Activated CD4-positive, alpha-beta T cell treated with anti-CD3 and anti-CD28 coated beads, Interleukin-2, amount 10 ng/mL, durations not matched to agents 7 days and 5 days (primary cell): ENCODE measurements at places on chromosomes 1 and 21.

GRCh38 chr1:89974696-89975470 lies 20.0 kb upstream of the ZNF326 start:
- no peak for DNase-seq

- DNase-seq: no peak
Observed at GRCh38 chr1:226934483-226935237, 5.4 kb upstream of the COQ8A start.

GRCh38 chr1:12769976-12770505 lies 3.5 kb upstream of the PRAMEF12 start:
- DNase-seq: no peak

DNA sequence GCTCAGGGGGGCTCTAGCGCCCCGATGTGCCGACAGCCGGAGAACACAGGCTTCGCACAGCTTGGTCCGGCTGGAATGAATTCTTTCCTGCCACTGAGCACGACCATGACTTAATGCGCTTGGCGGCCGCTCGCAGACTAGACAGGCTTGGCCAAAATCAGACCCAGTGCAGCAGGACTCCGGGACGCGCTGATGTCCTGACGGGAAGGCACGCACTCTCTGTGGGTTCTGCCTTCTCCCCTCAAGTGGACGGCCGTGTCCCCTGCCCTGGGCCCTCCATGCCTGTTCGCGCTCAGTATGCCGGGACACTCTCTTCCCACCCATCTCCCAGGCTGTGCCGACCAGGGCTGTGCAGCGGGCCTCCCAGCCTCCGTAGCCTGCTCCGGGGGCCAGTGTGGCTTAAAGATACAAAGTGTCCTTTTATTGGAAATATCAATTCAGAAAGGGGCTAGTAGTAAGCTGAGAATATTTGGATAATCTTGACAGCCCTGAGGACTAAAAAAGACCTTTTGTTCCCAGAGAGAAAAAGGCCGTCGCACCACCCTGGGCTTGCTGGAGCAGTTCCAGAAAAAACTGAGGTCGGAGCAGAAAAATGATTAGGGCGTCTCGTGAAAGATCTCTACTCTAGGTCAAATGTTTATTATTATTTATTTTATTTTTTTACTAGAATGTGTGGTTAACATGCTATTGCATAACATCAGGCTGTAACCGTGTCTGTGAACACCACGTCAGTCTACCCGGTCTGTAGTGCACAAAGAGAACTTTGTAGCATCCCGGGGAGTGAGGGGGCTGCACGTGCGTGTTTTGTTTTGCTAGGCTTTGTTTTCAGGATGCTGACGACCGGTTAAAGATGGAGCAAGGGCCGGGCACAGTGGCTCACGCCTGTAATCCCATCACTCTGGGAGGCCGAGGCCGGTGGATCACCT lies 88.1 kb upstream of the ARHGEF16 start:
- DNase-seq: no peak

GRCh38 chr1:93566227-93566626 lies 115.4 kb downstream of the BCAR3 start:
- no peak for DNase-seq

GRCh38 chr1:36149973-36150295 lies 648 bp upstream of the TRAPPC3 start:
- DNase-seq: peak; percentile 13

- no peak for DNase-seq
Observed at GRCh38 chr21:40717028-40717427, 129.9 kb downstream of the DSCAM start.

DNA sequence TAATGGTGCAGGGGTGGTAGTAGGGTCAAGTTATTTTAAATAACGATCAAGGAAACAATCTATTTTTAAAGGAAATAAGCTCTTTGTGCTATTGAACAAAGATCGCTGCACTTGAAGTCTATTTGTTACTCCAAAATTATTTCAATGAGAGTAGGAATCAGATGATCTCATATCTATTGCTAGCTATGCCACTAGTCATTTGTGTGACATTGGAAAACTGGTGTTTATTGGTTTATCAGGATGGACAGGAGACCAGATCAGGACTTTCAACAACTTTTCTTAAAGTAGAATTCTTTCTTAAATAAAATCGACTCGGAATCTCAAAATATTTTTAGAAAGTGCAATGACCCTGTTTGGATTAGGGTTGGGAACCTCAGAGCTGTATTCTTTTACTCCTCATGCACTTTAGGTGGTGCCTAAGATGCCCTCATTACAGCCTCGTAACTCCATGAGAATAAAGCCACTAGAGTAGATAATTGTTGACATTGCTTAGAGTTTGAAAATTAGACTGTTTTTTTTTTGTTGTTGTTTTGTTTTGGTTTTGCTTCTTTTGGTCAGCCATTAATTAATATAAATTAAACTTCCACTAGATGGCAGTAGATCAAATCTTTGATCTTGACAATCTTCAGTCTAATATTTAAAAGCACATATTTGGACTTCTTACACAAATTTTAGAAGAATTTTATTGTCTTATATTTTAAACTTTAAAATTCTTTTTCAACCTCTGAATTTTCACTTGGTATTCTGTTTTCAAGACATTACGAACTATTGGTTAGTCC lies 352.4 kb downstream of the USP25 start:
- DNase-seq: no peak

- DNase-seq: no peak
Observed at GRCh38 chr1:3417082-3417739, 37.3 kb upstream of the ARHGEF16 start.

GRCh38 chr1:219422811-219423598 lies 189.9 kb downstream of the ZC3H11B start:
- DNase-seq: no peak

DNA sequence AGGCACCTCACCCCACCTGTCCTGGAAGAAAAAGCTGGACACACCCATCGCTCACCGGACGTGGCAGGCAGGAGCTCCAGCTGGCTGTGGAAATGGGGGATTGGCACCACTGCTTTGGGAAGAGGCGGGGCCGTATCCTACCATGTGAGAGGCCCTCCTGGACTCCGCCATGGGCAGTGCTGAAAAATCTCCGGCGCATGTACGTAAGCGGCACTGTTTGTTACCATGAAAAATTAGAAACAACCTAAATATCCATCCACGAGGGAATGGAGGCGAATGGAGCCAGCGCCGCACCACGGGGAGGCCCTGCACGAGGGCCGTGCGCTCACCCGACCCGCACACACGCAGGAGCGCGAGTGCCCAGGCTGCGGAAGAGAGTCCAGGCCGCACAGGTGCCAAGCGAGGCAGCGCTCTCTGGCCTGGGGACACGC lies 3.1 kb downstream of the KRTAP10-8 start:
- no peak for DNase-seq

DNA sequence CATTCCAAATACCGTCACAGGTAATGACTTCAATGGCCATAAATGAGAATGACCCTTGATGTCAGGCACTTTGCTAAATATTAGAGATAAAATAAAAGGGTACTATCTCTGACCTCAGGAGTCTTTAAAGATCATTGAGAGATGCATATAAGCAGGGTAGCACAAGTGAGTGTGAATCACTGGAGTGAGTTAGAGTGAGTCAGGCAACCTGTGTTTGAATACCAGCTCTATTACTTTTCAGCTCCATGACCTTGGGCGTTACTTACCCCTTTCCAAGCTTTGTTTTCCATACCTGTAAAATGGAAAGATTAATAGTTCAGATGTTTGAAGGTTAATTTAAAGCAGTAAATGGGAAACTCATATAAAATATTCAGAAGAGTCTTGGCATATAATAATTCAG lies 1058.0 kb upstream of the ADGRL4 start:
- DNase-seq: no peak

- DNase-seq: no peak
Observed at GRCh38 chr21:38596264-38597042, 98.2 kb upstream of the ERG start.

GRCh38 chr1:38497921-38498656 lies 361.5 kb downstream of the RRAGC start:
- no peak for DNase-seq

- no peak for DNase-seq
Observed at GRCh38 chr1:171683870-171684269, 31.4 kb upstream of the MYOC start.

DNA sequence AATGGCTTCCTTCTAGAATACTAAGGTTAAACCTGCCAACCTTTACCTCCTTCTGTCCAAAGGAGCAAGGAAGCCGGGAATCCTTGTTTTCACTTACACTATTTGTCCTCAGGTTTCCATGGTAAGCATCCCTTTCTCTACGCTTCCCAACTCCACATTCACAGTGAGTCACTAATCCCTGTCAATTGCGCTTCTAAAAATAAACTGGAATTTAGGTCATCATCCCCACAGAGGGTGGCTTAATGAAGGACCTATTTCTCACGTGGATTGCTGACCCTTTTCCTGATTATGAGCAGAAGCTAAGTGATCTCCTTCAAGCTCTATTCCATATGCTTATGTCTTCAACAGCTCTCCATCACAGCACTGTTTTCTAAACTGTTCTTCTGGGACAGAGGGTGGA lies 39.9 kb upstream of the ABCA4 start:
- no peak for DNase-seq

- no peak for DNase-seq
Observed at GRCh38 chr1:57204942-57205787, 218.7 kb downstream of the DAB1 start.

DNA sequence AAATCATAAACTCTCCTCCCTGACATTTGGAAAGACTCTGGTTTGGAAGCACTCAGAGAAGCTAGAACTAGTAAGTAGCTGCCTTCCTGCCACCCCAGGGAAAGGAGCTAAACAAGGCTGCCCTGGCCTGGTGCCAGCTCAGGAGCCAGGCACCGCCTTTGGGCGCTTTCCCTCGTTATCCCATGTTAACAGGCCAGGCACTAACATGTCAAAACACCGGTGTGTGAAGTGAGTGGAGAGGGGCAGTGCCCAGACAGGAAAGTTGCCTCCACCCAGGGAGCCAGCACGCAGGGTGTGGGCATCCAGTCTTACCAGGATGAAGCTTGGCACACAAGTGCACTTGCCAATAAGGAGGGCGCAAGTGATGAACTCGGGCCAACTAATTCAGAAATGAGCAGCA lies 346.8 kb downstream of the RRAGC start:
- DNase-seq: no peak

DNA sequence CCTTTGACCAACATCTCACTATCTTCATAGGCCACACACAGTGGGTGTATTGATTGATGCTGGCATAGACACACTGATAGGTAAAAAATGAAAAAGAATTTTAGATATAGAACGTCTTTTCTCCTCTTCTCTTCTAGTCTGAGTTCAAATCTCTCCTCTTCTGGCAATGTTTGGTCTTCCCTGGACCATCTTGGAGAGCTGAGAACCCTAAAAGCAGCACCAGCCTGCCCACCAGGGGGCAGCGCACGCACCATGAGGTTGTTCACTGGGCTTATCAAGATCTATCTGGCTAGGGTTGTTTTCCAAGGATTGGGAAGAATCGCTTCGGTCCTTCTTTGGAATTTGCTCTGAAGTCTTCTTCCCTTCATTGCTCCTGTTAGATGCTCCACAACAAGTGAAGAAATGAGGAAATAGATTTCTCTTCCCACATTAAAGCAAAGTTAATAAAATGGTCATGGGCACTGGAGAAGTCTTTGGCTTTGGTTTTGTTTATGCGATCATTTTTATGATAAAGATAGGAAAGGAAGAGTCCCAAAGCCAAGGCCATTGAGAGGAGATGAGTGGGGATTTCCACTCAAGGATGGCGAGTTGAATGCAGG lies 104.0 kb upstream of the OLIG2 start:
- peak; percentile 28 for DNase-seq

- no peak for DNase-seq
Observed at GRCh38 chr1:153403421-153404085, 12.7 kb upstream of the S100A8 start.

- no peak for DNase-seq
Observed at GRCh38 chr1:200909071-200909470, 14.4 kb downstream of the INAVA start.

- no peak for DNase-seq
Observed at GRCh38 chr1:3270403-3271245, 183.8 kb upstream of the ARHGEF16 start.

DNA sequence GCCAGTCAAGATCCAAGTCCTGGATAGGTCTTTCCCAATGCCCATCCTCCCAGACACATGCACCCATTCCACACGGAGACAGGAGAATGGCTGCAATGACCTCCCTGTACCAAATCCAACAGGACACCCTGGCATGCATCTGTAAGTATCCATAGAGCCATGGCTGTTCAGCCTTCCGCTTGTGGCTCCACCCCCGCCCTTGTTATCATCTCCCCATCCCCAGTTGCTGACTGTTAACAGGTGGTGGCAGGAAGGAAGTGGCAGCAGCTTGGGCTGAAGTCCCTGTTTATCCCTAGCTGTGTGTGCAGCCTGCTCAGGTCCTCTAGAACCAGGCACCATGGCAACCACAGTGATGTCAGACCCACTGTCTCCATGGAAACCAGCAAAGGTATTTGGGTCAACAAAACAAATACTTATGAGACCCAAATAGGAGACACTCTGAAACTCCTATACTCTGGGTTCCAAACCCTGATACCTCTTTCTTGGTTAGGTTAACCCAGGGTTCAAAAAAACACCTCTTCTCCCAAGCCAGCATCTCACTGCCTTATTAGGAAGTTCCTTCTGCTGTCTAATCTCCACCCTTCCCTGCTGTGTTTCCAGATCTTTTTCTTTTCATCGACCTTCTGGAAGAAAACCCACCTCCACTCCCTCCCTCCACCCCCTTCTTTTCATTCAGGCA lies 721 bp downstream of the PBXIP1 start:
- peak; percentile 97 for DNase-seq

DNA sequence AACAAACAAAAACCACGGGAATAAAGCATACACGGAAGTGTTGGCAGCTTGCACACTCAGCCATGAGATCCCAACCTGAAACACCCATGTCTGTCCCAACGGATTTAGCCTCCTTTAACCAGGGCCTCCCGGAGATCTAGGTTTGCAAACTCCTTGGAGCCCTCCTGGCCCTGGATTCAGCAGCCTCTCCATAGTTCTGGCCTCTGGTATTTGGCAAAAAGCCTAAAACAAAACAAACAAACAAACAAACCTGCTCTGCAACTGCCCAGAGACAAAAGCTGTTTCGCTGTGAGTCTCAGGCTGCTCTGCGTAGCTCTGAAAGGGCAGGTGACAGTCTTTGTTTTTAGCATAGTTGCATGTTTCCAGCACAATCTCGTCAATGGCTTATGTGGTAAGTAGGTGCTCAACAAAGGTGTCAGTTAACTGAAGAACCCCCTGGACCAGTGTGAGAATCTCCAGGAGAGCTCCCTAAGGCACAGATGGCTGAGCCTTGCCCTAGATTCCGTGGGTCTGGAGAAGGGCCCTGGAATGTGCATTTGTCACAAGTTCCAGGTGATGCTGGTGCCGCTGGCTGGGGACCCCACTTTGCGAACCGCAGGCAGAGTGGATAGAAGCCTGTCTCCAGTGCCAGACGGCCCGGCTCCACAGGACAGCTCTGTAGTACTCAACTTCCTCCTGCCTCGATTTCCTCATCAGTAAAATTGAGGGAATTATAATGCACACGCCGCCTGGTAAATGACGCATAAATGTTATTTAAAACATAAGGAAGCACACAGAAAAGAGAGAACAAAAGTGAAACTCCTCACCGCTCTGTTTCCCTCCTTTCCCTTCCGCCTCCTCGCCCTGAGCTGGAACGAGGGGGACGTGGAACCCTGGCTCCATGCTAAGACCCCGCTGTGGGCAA lies 86.2 kb downstream of the RIPK4 start:
- DNase-seq: no peak
